ENCODE measurements at places on chromosomes 11 and 22.

GRCh38 chr11:111105566-111105965 lies 140.0 kb upstream of the POU2AF2 start:
- no peak for DNase-seq

GRCh38 chr11:34358258-34358727 lies 483 bp upstream of the ABTB2 start:
- no peak for DNase-seq

DNA sequence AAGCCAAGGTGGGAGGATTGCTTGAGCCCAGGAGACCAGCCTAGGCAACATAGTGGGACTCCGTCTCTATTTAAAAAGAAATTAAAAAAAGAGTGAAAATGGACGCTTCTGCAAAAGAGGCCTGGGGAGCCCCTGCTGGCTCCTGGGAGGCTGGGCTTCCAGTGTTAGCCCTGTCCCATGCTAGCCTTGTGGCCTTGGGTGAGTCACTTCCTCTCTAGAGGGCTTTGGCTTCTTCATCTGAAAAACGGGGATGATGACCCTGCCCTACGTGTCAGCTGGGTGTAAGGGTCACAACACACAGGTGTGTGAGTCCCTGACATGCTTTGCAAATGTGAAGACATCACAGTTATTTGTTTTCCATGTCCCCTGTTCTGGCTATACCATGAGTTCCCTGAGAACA lies 32.8 kb downstream of the FAM227A start:
- DNase-seq, result peak; percentile 29

DNA sequence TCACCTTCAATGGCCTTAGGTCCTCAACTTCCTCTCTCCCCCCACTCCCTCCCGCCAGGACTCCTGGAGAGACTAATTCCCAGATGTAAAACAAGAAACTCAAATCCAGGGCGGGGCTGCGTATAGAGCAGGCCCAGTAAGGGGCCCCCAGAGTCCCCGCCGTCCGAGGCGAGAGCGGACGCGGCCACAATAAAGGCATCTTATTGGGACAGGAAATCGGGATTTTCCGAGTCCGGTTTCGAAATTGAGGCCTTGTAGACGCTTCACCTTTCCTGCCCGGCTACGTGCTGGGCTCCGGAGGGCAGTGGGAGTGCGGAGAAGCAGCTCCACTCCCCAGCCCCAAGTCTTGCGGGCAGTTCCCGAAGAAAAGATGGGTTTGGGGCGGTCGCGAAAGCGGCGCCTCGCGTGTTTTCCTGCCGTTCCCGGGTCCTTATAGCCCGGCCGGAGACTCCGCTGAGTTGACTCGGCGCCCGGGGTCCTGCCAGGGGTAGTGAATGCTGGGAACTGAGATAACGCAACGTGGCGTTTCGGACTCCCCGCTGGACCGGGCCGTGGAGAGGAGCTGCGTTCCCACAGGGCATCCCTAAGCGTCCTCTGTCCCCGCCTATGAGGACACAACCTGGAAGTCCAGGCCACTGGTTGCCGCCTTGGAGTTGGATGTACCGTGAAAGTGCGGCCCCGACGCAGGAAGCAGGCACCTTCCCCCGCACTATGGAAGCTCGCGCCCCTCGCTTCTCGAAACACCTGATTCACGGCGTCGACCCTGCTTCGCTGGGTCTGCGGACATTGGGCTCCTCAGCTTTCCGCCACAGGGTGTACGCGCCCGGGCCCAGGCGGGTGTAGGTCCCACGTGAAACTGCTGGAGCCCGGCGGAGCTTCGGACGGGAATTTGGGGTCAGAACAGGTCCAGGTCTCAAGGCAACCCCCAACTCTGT lies 4.8 kb upstream of the CHRM1 start:
- no peak for DNase-seq

DNA sequence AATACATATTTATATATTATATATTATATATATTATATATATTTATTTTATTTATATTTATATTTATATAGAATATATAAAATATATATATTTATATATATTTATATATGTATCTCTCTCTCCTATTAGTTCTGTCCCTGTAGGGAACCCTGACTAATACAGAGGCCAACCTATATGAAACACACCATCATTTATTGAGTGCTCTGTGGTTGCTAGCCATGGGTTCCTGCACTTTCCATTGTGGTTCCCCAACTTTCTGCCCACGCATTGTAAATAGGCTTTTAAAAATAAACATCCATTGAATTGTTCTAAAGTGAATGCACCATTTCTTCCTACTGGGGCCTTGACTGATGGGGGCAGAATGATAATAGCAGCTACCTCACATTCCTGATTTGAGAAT lies 93.8 kb upstream of the SESN3 start:
- DNase-seq, result no peak

DNA sequence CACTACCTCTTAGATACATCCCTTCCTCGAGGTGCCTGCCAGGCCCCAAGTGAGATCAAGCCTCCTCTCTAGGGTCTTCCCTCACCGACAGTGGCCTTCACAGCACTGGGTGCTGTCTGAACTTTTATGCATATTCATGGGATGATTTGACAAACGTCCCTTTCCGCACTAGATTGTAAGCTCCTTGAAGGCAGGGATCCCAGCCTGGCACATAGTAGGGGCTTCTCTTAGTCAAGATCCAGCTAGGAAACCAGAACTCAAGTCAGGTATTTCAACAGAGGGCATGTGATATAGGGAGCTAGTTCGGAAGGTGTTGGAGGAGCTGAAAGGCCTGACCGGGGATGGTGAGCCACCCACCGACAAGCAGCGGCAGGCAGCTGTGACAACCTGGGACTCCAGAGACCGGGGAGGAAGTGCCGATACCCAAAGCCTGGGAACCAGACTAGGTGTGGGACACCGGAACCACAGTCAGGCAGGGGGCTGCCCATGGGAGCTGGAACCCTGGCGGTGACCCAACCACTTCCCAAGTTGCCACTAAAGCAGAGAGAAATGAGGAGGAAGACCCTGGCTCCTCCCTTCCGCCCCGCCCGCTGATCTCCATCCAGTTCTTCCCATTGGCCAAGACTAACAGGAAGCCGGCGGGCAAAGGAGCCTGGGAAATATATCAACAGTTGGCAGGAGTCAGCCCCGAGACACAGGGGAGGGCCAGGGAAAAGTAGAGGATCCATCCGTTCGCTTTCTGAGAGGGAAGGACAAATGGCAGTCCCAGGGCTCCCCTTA lies 39.8 kb upstream of the CD82 start:
- no peak for DNase-seq

- no peak for DNase-seq
Measured at GRCh38 chr11:88482871-88483301, 145.3 kb upstream of the CTSC start.

GRCh38 chr11:5604896-5605295 lies 8.5 kb downstream of the TRIM6 start:
- no peak for DNase-seq

DNA sequence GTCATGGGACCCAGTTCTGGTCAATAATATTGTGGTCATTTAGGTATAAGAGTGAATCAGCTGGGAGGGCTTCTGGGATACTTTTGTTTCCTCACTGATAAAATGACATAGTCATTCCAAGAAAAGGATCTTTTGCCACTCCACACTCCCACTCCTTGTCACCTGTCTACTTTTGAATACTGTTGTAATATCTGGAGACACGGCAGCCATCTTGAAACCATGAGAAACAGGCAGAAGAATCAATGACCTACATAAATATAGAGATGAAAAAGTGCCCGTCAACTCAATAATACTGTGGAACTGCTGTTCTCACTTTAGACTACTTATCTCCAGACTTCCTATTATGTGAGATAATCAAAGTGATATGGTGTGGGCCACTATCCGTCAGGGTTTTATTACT lies 154.2 kb downstream of the CCDC34 start:
- DNase-seq, result no peak

DNA sequence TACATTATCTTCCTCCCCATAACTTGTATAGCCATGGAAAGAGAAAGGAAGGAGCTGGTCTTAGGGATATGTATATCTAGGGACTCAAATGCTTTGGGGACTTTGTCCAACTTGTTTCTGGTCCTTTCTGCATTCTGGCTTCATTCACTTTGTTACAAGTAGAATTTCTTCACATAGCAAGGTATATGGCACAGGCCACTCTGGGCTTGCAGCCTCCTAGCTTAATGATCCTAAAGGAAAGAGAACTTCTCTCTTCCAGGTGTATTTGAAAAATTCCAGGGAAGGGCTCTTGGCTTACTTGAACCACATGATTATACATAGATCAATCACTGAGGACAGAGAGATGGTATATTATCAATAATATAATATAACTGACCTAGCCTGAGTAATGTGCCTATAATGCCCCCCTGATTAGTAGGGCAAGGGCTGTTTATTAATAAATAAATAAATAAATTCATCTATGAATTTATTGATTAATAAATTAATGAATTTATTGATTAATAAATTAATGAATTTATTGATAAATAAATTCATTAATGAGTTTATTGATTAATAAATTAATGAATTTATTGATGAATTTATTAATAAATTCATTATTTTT lies 48.2 kb upstream of the CEP295 start:
- no peak for DNase-seq

GRCh38 chr22:44407987-44408828 lies 89.8 kb downstream of the RTL6 start:
- DNase-seq, result no peak

DNA sequence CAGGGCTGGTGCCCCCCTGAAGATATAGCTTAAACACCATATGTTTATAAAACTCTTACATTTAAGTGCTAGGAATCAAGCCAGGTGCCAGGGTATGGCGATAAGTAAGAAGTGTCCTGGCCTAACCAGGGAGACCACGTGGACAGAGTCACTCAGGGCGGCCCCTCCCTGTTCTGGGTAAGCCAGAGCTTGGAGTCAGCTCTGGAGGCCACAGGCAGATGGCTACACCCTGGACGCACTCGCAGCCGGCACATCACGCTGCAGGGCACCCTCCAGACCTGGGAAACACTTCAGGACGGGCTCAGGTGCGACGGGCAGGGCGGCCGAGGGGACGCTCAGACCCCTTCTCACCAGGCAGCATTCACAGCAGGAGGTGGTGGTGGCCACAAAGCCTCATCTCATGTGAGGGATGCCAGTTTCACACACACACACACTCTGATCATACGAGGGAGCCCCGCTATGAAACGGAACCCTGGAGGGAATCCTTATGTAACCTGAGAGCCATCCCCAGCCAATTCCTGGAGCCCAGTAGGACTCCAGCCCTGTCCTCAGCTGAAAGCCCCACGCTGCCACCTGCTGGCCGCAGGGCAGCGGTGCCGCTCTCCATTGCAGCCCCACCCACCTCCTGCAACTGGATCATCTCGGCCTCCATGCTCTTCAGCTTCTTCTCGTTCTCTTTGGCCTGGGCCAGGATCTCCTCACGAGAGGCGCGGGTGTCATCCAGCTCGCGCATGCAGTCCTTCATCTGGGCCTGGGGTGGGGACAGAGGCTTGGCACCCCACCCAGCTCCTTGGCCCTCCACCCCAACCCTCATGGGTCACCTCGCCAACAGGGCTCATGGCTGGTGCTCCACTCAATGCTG lies 33.4 kb downstream of the APOL1 start:
- peak; percentile 80 for DNase-seq

GRCh38 chr11:69122630-69123431 lies 32.9 kb upstream of the SMIM38 start:
- peak; percentile 87 for DNase-seq

DNA sequence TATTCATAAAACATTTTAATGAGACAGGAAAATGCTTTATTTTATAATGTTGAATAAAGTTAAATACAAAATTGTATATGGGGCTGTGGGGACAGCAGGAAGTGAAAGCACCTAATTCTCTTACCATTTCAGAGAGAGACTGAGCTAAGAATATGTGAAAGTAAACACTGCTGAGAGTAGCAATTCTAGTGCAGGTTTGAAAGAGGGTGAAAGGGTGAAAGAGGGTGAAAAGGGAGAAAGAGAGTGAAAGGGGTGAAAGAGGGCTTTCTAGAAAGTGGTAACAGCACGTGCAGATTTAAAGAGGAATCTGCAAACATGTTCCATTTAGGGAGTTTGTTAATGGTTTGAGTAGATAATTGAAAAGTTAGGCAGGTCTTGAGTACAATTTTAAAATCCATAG lies 652.0 kb upstream of the CCDC90B start:
- DNase-seq, result no peak

GRCh38 chr11:66937193-66937733 lies 20.9 kb downstream of the PC start:
- DNase-seq, result no peak

GRCh38 chr11:13238879-13239514 lies 38.6 kb upstream of the BMAL1 start:
- peak; percentile 77 for DNase-seq

GRCh38 chr22:48371391-48371790 lies 1456.3 kb downstream of the BRD1 start:
- DNase-seq, result no peak

DNA sequence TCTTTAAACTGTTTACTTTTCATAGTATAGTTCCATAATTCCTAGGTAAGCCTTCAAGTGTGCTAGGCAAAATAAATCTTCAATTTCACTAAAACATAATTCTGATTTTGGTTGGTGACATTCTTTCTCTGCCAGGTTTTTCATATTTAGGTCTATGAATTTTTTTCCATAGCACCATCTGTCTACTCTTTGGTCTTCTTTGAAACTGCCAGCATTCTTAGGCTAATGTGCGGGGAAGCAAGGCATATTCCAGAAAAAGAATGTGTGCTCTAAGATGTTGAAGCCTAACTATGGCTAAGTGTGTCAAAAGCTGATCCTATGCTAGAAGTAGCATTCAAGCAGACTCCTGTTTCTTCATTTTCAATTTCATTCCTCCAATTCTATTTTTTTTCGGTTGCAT lies 213.9 kb upstream of the C11orf87 start:
- no peak for DNase-seq

- DNase-seq, result no peak
Measured at GRCh38 chr11:80241766-80242165, 800.9 kb upstream of the TENM4 start.

- DNase-seq, result no peak
Measured at GRCh38 chr22:18088825-18089568, 11.2 kb downstream of the PEX26 start.

- DNase-seq, result no peak
Measured at GRCh38 chr11:126628790-126629621, 273.5 kb downstream of the ST3GAL4 start.

GRCh38 chr22:19361501-19362103 lies 69.9 kb downstream of the HIRA start:
- DNase-seq, result no peak

DNA sequence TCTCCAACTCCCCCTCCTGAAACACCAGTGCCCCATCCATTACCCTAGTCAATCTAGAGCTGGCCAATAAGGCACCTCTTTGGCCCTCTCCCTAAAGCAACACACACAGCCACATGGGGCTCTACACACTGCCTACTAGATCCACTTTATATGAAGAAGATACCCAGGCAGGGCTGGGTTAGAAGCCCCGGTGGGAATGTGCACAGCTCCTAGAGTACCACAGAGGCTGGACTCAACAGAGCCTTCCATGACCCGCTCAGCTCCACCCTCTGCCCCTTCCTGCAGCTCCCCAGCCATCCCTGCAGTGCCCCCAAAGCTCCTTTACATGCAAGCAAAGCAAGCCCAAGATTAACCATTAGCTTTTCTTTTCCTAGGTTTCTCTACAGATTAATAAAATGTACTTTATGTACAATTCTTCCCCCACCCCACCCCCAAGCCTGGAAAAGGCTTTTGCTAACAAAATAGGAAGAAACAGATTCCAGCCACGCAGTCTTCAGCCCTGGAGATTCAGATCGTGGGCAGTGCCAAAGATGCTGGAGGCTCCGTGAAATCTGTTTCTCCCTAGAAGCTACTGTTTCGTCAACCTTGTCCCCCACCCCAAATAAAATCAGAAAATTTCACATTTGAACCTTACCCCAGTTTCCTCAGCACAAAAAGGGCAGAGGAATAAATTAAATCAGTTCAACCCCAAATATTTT lies 51.8 kb downstream of the IGSF9B start:
- no peak for DNase-seq

Data from suppressor macrophage (primary cell).